Endothelial cell (in vitro differentiated cells): ENCODE measurements at places on chromosomes 13 and 19.

- DNase-seq = no peak
These were observed 48.6 kb upstream of the ARHGEF7 start for GRCh38 chr13:111066544-111066943.

DNA sequence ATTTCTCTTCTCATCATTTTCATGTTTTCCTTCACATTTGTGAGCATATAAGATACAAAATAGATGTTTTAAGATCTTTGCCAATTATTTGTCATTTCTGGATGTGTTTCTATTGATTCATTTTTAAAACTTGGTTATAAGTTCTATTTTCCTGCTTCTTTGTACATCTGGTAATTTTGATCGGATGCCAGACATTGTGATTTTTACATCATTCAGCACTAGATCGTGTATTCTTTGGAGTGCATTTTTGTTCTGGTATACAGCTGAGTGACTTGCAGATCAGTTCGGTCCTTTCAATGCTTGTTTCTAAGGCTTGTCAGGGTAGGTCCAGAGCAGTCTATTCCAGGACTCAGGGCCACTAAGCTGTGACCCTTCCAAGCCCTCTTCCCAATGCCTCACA is 198.2 kb downstream of the KLF12 start:
- no peak for DNase-seq

DNA sequence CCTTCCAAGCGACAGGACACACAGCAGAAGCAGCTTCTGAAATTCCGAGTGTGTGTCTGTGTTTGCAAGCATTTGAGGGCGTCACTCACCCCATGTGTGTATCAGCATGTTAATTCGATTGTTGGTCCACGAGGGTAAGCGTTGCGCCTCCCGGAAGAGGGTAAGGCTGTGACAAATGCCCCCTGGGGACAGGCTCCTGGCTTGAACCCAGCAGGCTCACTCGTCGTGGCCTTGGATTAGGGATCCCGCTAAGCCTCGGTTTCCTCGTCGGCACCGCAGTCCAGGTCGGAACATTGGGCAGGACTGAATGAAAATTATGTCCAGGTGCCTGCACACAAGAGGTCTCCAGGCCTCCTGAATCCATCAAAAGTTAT is 606 bp upstream of the STXBP2 start:
- DNase-seq = no peak

DNA sequence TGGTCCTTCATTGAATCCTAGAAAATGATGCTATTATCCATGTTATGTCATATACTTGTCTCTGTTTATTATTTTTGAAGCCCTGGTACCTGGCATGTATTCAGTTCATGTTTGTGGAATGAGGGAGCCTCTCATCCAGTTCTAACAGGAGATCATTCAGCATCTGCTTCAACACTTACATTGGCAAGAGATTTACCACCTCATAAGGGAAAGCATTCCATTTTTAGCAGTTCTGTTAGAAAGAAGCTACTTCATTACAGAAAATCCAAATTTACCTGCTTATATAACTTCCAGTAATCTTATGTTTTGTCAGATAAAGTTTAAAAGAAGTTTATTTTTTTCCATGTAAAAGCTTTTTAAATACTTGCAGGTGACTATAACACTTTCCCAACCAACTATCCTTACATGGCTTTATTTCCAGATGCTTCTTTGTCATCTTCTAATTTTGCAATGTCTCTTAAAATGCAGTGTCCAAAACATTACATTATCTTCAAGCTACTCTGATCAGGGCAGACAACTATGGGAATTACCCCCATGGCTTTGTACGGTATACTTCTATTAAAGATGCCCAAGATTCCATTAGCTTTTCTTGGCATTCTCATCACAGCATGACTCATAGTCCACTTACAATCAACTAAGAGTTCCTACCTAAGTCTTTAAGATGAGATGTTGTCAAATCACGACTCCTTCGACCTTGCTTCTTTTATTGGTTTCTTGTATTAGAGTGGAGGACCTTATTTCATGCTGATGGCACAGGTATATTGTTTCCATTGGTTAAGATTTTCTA is 262.1 kb downstream of the PCDH9 start:
- no peak for DNase-seq

GRCh38 chr13:59744747-59745391 is 418.9 kb downstream of the DIAPH3 start:
- no peak for DNase-seq

DNA sequence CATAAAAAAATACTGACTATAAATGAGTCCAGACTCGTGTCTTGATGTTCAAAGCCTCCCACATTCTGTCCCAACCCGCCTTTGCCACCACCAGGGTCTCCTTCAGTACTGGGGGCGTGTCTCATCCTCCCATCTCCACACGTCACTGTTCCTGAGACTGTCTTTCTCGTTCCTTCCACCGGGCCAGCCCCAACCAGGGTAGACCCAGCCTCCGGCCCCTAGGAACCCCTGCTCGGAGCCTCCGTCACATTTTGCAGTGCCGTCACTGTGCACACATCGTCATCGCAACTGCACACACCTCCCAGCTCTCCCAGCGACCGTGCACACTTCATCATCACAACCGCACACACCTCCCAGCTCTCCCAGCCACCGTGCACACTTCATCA is 73.4 kb downstream of the SPACA7 start:
- DNase-seq = no peak

DNA sequence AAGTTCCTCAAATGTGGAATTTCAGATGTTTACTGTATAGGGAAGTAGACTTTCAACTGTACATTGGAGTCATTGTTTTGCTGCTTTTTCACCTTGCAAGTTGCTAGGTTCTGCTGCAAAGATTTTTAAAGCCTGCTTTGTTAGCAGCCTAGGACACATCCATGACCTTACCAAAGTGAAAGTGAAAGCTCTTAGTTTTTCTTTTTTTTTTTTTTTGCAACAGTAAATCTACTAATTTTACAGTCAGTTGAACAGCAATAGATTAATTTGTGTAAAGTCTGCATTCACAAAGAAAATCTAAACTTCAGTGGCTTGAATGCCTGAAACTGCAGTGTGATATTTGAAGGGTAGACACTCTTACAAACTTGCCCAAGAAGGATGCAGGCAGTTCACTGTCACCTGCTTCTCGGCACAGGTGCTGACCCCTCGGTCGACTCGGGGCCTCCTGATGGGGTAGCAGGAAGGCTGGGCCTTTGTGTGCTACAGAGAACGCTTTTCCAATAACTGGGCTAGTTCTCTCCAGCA is 5.0 kb upstream of the MTIF3 start:
- DNase-seq = no peak

DNA sequence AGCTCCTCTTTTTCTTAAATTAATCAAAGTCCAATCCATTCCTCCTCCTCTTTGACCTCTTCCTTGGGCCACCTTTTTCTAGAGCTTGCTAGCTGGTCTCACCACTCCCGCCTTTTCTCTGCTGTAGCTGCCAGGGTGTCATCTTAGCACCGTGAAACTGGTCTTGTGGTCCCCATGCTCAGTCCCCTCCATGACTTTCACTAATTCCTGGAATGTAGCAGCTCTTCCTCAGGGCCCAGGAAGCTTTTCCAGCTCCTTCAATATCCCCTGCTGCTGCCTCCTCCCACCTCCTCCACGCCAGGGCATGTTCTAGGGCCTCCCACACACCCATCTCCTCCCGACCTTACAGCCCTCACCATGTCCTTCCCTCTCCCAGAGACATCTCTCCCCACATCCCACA is 222.2 kb downstream of the MYO16 start:
- no peak for DNase-seq

- DNase-seq = no peak
These were observed 157.9 kb downstream of the UQCRFS1 start for GRCh38 chr19:29054886-29055675.

GRCh38 chr13:39263033-39263432 is 224.8 kb downstream of the NHLRC3 start:
- peak; percentile 50 for DNase-seq
